CD14-positive monocyte (primary cell): ENCODE measurements at places on chromosomes 11 and 22. TPM values are rescaled to one million over a fixed set of nuclear protein-coding genes. Genes with fewer than 3 reads are reported as not detected.
A peak's percentile ranks its signal among the peaks of the same experiment; 100 is the strongest.

GRCh38 chr11:7251836-7252682, at the start of gene SYT9:
Gene SYT9, plus strand, starts transcription at chr11:7251904. Its CDS starts 283 bp downstream, at chr11:7252187.
- no peaks in the 10 kb centered on the region for H3K4me1 ChIP-seq
- no peak for DNase-seq
- no peak within 1 kb of the TSS for H3K27ac ChIP-seq
- no peaks in the 10 kb centered on the region for H3K36me3 ChIP-seq

DNA sequence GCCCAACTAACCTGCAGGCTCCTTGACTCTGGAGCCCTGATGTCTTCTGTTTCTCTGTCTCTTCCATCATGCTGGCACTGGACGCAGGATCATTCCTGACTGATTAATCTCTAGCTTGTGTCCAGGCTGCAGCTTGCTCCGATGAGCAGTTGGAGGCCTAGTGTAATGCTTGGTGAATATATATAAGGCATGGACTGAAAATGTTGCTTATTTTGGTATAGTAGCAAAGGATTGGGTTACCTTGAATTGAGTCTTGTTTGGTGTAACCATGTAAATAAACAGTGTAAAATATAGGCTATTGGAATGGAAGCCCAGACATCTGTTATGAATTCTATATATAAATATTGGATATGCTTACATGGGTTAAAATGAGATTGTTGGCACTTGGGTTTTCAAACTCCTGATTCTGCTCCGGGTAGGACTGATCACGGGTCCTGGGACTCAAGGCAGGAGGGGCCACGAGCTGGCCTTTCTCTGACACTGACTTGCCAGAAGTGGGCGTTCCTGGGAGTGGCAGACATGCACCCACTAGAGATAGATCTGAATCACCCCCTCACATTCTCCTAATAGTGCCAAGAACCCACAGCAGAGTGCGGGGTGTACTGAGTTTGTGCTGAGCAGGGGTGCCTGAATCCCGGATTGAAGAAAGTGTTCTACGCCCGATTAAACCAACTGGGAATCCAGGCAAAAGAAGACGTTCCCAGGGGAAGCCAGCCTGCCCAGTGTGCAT, 25.8 kb downstream of the LRP5 start:
- H3K4me1 ChIP-seq = peaks cover 9% of the 10 kb centered on the region
- no peak overlapping the region for H3K4me3 ChIP-seq
- no peaks in the 10 kb centered on the region for H3K36me3 ChIP-seq

GRCh38 chr11:3164138-3164551, 965 bp downstream of the OSBPL5 start:
- peaks cover 48% of the 10 kb centered on the region for H3K4me1 ChIP-seq
- H3K27me3 ChIP-seq = no peaks in the 10 kb centered on the region
- H3K36me3 ChIP-seq = no peaks in the 10 kb centered on the region
- peak overlapping the region; percentile 91 for H3K4me3 ChIP-seq
- peak; percentile 25 for DNase-seq
- no peak overlapping the region for H3K27ac ChIP-seq

GRCh38 chr11:115377882-115378296, 126.3 kb downstream of the CADM1 start:
- no peak overlapping the region for H3K27ac ChIP-seq
- H3K4me3 ChIP-seq = no peak overlapping the region
- H3K27me3 ChIP-seq = no peaks in the 10 kb centered on the region
- H3K36me3 ChIP-seq = no peaks in the 10 kb centered on the region
- no peaks in the 10 kb centered on the region for H3K4me1 ChIP-seq

DNA sequence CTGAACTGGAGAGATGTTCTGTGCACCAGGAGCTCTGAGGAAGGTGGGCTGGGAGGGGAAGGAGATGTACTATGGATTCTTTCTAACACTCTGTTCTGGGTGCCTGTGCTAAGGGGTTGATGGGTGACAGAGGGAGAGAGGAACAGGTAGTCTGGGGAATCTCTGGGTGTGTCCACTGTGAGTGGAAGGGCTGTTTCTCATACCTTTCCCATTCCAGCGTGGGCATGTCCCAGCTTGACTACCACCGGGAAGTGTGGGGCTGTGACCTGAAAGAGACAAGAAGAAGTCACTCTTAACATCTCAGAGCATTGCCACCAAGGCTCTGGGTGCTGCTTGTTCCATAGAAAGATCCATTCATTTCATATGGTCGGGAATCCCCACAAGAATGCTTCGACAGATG, 121.9 kb downstream of the FBXO7 start:
- DNase-seq = no peak
- H3K27me3 ChIP-seq = no peaks in the 10 kb centered on the region
- H3K36me3 ChIP-seq = no peaks in the 10 kb centered on the region
- H3K27ac ChIP-seq = no peak overlapping the region
- no peak overlapping the region for H3K4me3 ChIP-seq

DNA sequence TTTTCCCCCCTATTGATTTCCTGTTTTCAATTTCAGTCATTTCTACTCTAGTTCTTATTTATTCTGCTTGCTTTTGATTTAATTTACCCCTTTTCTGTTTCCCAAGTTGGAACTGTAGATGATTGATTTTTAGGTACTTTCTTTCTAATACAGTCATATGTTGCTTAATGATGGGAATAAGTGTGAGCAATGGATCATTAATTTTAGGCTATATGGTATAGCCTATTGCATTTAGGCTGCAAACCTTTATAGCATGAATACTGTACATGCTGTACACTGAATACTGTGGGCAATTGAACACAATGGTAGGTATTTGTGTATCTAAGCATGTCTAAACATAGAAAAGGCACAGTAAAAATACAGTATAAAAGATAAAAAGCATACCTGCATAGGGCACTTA, 44.9 kb downstream of the DDX10 start:
- DNase-seq = no peak
- no peak overlapping the region for H3K27ac ChIP-seq
- H3K36me3 ChIP-seq = peaks cover 76% of the 10 kb centered on the region
- H3K4me3 ChIP-seq = no peak overlapping the region

DNA sequence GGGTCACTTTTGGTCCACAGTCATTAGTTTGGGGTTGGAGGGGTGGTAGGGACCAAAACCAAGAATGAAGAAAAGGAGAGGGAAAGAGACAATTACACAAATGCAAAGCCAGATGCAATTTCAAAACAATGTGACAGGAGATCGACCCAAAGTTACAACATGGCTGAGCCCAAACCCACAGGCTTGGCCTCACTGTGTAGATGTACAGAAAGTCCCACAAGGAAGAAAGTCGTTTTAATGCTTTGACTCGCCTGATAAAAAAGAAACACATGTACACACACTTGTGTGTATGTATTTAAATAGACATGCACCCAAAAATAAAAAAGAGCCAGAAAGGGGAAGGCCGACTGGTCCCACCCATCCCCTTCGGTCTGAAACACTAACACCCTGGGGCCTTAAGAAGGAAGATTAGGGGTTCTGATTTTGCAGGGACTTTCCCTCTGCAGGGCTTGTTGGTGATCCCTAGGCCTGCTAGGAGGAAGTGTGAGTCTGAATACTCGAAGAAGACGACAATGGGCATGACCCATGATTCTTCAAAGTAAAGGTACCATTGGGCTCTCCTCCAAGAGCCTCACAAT, 104.1 kb downstream of the ETS1 start:
- H3K27ac ChIP-seq = peak overlapping the region; percentile 63
- H3K4me1 ChIP-seq = peaks cover 27% of the 10 kb centered on the region
- no peak overlapping the region for H3K4me3 ChIP-seq
- peaks cover 3% of the 10 kb centered on the region for H3K36me3 ChIP-seq

GRCh38 chr11:67651976-67652781, 1.6 kb upstream of the ACY3 start:
- no peak overlapping the region for H3K4me3 ChIP-seq
- H3K36me3 ChIP-seq = no peaks in the 10 kb centered on the region
- DNase-seq = no peak
- H3K4me1 ChIP-seq = peaks cover 34% of the 10 kb centered on the region

GRCh38 chr11:57335343-57336110, at the start of gene SSRP1:
Gene SSRP1, minus strand, starts transcription at chr11:57335892. Its CDS starts 771 bp downstream, at chr11:57335121.
- peaks cover 18% of the 10 kb centered on the region for H3K4me1 ChIP-seq
- peak within 1 kb of the TSS; percentile 74 for H3K4me3 ChIP-seq
- no peaks in the 10 kb centered on the region for H3K27me3 ChIP-seq

DNA sequence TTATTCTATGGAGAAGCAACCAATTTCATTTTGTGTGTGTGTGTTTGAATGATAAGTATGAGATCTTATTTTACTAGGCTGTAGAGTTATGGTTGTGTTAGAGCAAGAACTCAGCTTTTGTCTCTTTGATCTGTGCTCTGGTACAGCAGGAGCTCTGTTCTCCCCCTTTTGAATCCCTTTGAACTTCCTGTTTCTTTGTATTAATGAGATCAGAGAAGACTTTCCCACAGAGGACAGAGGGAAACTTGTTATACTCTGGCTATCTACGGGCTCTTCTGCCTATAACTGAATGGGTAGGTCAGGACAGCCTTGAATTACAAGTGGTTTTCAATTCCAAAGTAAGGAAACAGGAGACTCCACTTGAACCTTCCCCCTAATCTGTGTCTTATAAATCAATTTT, 1015.0 kb upstream of the RAG2 start:
- DNase-seq = no peak
- no peak overlapping the region for H3K4me3 ChIP-seq
- no peaks in the 10 kb centered on the region for H3K27me3 ChIP-seq
- H3K4me1 ChIP-seq = no peaks in the 10 kb centered on the region

DNA sequence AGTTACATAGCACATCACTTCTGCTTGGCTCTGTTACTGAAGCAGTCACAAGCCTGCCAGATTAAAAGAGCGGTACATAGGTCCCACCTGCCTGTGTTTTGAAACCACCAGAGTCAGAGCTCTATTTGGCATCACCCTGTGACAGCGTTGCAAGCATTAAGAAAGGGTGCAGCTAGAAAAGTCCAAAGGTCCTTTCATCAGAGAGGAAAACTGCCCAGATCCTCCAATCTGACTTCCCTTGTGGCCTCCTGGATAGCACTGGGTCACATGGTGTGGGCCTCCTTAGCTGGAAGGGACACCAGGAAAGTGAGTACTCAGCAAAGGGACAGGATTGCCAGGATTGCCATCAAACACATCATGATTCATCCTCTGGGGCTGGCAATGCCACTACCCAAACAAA, 22.9 kb downstream of the STX3 start:
- H3K36me3 ChIP-seq = peaks cover 40% of the 10 kb centered on the region
- H3K4me1 ChIP-seq = peaks cover 2% of the 10 kb centered on the region
- no peak overlapping the region for H3K27ac ChIP-seq
- no peak overlapping the region for H3K4me3 ChIP-seq
- H3K27me3 ChIP-seq = no peaks in the 10 kb centered on the region

DNA sequence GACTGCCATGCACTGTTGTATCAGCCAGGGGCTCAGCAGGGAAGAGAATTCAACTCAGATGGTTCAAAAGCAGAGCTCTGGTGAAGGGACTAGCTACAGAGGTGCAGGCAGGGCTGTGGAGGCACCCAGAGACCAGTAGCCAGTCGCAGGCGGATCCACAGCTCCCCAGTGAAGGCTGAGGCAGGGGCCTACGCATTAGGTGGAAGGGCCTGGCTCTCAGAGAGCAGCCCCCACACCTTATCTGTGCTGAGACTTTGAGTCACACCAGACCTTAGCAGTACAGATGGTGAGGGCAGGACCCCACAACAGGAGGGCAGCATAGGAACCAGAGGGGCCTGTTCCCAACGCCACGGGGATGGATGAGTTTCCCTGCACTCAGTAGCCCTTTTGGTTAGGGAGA, 189.6 kb downstream of the DSCAML1 start:
- DNase-seq = no peak
- H3K36me3 ChIP-seq = no peaks in the 10 kb centered on the region
- H3K27me3 ChIP-seq = no peaks in the 10 kb centered on the region
- no peaks in the 10 kb centered on the region for H3K4me1 ChIP-seq
- H3K4me3 ChIP-seq = no peak overlapping the region
- H3K27ac ChIP-seq = no peak overlapping the region

- DNase-seq = no peak
- H3K27ac ChIP-seq = no peak overlapping the region
- H3K4me1 ChIP-seq = no peaks in the 10 kb centered on the region
- H3K36me3 ChIP-seq = no peaks in the 10 kb centered on the region
- H3K4me3 ChIP-seq = no peak overlapping the region
Measured at GRCh38 chr11:96145163-96145585, 197.8 kb downstream of the MAML2 start.

- no peaks in the 10 kb centered on the region for H3K27me3 ChIP-seq
Measured at GRCh38 chr11:44145011-44145775, 49.7 kb downstream of the EXT2 start.

- DNase-seq = peak; percentile 97
- H3K36me3 ChIP-seq = no peaks in the 10 kb centered on the region
- no peaks in the 10 kb centered on the region for H3K27me3 ChIP-seq
- H3K4me3 ChIP-seq = peak within 1 kb of the TSS; percentile 78
Measured at GRCh38 chr22:38201711-38202436, at the start of gene MAFF. Gene MAFF, plus strand, starts transcription at chr22:38201994. Its CDS starts 11,860 bp downstream, at chr22:38213854.

GRCh38 chr11:74004046-74004695, 4.7 kb downstream of the UCP3 start:
- no peak overlapping the region for H3K27ac ChIP-seq
- peaks cover 29% of the 10 kb centered on the region for H3K36me3 ChIP-seq
- DNase-seq = no peak
- H3K4me3 ChIP-seq = no peak overlapping the region

Gene MUC5AC
- polyA plus RNA-seq = not detected

Gene GRAMD1B
- 3.3 TPM for polyA plus RNA-seq

Gene MUC5B
- not detected in 2 replicates for polyA plus RNA-seq

Gene CBLIF
- not detected for polyA plus RNA-seq

Gene SPDYC
- polyA plus RNA-seq = 0.64 TPM

Gene HTR3B
- polyA plus RNA-seq = 0.14 TPM

Gene CCDC188
- polyA plus RNA-seq = 0.15 and 0.25 TPM in 2 replicates

Gene PDGFB
- 0.15 and 0.22 TPM in 2 replicates for polyA plus RNA-seq

Gene POTEH
- polyA plus RNA-seq = not detected in 2 replicates

Gene UPK2
- polyA plus RNA-seq = 0.28 TPM in 1 of 2 replicates, not detected in the other

Gene ADM
- 9.5 TPM for polyA plus RNA-seq
